IMR-90 (cell line): ENCODE measurements at places on chromosomes 5 and 9.

DNA sequence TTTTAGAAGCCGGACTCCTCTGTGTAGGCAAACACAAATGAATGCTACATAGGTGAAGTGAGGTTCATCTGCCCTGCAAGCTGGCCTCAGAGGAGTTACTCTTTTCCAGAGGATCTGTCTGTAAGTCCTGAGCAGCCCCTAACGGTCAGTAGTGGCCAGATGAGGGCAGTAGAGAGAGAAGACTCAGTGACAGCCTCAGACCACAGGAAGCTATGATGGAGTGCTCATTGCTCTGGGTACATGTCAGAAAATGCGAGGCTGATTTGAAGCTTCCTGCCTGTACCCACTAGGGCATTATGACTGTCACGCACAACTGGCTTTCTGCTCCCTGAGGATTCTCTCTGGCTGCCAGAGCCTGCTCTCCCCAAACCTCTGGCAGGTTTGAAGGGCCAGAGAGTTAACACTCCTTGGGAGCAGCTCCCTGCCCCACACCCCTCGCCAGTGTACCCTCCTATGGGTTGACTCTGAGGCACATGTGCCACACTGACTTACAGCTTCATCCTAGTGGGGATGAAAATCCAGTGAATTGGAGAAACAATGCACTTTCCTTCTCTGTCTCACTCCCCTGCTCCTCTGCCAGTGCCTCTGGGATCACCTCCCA lies 141.5 kb downstream of the GABRG2 start:
- no peak for DNase-seq

DNA sequence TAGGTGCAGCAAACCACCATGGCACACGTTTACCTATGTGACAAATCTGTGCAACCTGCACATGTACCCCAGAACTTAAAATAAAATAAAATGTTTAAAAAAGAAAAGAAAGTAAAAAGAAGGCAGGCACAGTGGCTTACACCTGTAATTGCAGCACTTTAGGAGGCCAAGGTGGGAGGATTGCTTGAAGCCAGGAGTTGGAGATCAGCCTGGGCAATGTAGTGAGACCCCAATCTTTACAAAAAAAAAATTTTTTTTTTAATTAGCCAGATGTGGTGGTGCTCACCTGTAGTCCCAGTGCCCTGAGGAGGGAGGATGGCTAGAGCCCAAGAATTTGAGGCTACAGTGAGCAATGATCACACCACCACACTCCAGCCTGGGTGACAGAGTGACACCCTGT lies 12.5 kb upstream of the LHFPL2 start:
- DNase-seq = no peak

- DNase-seq = no peak
Measured at GRCh38 chr5:170171811-170172210, 61.0 kb upstream of the C5orf58 start.

GRCh38 chr5:153783362-153783658 lies 255.4 kb downstream of the FAM114A2 start:
- no peak for DNase-seq

DNA sequence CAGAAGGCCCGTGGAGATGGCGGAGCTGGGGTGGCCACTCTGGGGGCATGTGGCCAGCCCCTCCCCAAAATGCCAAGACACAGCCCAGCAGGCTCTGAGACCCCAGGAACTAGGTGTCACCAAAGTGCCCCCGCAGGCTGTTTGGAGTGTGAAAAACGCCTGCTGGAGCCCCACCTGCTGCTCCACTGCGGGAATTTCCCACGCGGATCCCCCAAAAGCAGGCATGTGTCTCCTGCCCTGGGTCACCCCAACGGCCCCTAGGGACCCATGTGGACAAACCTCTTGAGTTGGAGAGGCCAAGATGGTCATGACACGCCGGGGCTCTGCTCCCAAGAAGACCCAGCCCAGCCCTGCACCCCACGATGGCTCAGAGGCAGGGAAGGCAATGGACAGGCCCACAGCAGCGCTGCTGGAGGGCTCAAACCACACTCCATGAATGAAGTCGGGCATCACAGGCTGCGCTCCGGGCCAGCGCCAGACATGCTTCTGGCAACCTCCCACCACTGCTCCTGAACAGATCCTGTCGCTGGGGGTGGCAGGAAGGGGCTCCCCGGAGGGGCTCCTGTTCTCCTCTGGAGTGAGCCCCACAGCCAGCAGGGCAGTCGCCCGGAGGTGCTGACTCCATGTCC lies 15.3 kb downstream of the NOTCH1 start:
- no peak for DNase-seq

GRCh38 chr9:130451509-130452388 lies 7.0 kb downstream of the ASS1 start:
- DNase-seq = peak; percentile 95

DNA sequence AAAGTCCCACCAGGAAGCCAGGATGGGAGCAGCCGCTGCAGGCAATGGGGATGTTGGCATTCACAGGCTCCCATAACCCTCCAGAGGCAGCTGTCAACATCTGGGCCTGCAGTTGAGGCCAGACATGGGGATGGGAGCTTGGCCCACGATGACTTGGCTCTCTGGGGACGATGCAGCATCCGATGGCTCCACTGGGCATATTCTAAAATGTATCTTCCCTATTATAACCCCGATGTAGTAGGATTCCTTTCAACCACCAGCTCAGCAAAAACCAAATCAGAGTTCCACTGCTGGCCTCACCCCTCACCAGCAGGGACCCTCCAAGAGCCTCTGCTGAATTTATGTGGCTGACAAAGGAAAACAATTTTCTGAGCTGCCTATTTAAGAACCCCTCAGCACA lies 7.1 kb downstream of the SPRY4 start:
- DNase-seq = no peak

DNA sequence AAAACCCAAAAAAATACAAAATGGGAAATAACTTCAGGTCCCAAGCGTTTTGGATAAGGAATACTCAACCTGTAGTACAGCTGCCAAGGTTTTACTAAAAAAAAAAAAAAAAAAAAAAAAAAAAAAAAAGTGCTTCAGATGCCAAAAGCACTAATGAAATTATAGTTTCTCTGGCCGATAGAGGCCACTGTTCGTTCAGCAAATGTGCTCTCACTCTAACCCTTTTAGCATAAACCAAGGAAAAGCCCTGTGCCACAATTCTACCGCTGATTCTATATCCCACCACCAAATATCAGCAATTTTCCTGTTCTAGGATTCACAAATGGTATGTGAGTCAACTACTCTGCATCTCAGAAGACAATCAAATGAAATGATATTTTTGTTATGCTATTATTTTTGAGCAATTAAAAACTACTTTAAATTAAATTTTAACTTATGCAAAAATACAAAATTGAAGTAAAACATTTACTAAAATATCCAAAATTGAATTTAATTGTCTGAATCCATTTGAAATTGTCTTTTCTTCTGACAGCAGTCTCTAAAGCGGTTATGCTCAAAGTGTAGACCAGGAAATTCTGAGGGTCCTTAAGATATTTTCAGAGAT lies 79.8 kb downstream of the RICTOR start:
- DNase-seq = peak; percentile 76

- peak; percentile 64 for DNase-seq
Measured at GRCh38 chr5:109191153-109191558, 218.6 kb downstream of the PJA2 start.

DNA sequence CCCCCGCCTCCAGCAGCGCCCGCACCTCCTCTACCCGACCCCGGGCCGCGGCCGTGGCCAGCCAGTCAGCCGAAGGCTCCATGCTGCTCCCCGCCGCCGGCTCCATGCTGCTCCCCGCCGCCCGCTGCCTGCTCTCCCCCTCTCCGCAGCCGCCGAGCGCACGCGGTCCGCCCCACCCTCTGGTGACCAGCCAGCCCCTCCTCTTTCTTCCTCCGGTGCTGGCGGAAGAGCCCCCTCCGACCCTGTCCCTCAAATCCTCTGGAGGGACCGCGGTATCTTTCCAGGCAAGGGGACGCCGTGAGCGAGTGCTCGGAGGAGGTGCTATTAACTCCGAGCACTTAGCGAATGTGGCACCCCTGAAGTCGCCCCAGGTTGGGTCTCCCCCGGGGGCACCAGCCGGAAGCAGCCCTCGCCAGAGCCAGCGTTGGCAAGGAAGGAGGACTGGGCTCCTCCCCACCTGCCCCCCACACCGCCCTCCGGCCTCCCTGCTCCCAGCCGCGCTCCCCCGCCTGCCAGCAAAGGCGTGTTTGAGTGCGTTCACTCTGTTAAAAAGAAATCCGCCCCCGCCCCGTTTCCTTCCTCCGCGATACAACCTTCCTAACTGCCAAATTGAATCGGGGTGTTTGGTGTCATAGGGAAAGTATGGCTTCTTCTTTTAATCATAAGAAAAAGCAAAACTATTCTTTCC lies 19.3 kb downstream of the CDKN2A start:
- DNase-seq = peak; percentile 57

DNA sequence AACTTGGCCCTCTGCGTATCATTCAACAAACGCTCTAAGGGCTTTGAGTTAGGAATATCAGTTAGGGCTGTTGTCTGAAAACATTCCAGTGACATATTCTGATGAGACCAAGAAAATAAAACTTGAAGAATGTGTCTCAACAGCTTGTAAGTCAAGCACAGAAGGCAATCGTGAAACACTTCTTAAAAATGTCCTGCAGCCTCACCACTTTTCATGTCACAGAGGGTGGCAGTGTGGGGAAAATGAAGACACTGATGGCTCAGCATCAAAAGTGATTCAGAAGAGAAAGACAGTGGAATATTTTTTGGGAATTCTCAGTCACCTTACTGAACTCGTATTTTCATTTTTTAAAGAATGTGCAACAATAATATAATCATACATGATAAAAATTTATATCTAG lies 247.3 kb downstream of the CTNND2 start:
- DNase-seq = no peak

GRCh38 chr9:68832861-68833518 lies 128.0 kb downstream of the PIP5K1B start:
- no peak for DNase-seq

DNA sequence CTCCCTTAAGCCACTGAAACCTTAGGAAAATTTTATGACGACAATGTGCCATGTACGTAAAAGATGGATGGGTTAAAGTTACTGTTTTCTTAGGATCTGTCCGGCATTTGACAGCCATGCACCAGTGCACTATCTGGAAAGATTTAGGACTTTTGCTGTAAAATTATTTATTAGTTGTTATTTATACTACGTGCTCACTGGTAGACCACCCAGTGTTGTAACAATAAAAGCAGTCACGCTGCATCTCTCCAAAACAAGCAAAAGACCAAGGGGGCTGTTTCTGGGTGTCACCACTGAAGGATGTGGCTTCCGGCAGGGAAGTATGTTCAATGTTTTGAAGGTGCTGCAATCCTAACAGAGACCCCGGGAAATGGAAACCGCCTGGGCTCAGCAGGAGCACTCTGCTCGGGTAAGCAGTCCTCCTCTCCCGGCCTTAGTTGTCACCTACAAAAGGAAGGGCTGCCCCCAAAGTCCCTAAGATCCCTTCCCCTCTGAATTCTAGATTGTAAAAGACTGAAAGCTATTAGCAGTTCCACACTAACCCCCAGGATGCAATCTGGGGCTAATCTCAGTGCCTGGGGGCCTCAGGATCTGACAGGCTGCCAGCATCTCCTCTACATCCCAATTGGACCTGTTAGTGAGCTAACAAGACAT lies 38.6 kb downstream of the SAXO1 start:
- DNase-seq = no peak

GRCh38 chr5:143057580-143057999 lies 287.4 kb downstream of the ARHGAP26 start:
- peak; percentile 58 for DNase-seq

DNA sequence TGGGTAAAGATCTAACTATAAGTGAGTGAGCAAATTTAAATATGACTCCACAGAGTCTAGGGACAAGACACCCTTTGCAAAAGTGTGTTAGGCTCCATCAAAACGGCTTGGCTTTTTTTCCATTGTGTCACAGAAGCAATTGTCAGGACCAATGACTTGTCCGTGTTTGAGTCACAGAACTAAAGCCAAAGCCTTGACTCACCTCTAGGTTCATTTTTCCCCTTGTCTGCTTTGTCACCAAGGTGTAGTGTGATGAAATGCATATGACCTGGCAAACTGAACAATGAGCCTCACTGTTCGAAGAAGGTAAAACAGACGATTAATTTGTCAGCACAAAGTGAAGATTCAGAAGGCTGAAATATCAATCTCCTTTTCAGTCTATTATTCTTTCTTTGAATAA lies 331.0 kb downstream of the GLIS3 start:
- peak; percentile 58 for DNase-seq

- DNase-seq = peak; percentile 94
Measured at GRCh38 chr5:140251527-140251973, 51.4 kb downstream of the PFDN1 start.

DNA sequence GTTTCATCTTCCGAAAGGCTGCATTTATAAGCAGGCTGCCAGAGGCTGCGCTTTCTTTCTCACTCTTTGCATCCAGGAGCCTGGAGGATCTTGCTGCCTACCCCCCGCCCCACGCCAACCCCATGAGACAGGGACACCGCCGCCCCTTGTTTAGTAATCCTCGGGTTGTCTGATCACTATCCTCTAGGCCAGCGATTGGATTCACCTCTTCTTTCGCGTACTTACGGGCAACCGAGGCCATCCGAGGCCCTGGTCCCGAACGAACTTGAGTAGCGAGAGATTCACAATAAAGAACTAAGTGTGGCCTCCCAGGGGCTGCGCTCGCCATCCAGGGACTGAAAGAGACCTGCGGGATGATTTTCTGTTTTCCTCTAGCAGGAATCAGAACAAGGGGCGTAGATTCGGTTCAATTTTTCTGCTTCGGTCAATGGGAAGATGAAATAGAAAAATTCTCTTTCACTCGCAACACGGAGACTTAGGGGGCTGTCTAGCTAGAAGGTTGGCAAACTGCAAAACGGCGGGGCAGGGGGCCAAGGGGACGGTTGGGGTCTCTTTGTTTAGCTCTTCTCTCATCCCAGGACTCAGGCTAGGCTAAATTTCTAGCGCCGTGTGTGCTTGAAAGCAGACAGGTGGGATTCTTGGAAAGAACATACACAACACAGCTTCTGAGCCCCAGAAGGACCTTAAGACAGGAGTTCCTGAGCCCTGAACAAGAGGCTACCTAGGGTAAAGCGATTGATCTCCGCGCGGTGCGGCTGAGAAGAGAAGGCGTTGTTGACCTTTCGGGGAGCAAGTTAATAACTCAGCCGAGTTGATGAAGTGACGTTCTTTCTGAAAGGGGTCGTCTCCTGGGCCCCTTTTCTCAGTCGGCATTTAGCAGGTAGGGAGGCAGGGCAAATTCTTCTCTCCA lies 5.8 kb upstream of the ISL1 start:
- no peak for DNase-seq

DNA sequence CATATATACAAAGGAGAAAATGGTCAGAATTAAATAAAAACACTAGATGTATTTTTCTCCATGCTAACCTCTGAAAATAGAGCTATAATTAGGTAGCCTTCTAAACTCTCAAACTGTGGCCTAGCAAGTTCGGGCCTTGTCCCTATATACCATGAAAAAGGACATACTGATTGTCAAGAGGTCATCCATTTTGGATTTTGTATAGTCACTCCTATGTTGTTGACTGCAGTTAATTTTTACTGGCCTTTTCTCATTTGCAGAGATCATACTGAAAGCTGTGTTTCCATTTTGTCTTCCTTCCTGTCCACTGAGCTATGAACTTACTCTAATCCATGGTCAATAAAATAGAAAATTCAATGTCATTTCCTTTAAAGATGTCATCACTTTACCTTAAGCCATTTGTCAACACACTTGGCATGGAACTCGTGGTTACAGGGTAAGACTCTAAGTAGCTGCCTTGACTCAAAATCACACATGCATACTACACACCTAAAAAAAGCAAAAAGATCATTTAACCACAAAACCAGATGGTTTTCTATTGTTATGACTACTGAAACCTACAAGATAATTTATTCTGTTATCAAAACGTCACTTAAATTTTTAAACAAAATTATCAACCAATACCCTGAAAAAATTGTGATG lies 58.0 kb downstream of the RNF38 start:
- DNase-seq = no peak

- peak; percentile 98 for DNase-seq
Measured at GRCh38 chr5:181223058-181223728, at the start of gene TRIM41. Gene TRIM41, plus strand, starts transcription at chr5:181223281. Its CDS starts 719 bp downstream, at chr5:181224000.
